RKO (cell line): ENCODE measurements at places on chromosomes 11 and 22.

DNA sequence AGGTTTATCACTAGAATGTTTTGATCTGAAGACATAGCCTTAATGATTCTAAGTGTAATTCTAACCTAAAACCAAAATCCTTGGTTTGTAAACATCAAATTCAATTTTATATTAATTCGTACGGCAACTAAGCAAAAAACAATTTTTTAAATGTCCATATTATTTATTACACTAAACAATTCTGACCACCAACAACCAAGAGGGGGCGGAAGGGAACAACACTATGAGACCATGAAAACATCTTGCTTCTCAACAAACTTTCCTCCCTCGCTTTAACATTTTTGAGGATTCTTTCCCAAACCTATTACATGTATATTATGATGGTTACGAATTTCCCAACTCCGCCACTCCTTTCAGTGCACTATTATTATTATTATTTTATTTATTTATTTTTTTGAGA, 6.5 kb upstream of the UCP2 start:
- no peak for DNase-seq

DNA sequence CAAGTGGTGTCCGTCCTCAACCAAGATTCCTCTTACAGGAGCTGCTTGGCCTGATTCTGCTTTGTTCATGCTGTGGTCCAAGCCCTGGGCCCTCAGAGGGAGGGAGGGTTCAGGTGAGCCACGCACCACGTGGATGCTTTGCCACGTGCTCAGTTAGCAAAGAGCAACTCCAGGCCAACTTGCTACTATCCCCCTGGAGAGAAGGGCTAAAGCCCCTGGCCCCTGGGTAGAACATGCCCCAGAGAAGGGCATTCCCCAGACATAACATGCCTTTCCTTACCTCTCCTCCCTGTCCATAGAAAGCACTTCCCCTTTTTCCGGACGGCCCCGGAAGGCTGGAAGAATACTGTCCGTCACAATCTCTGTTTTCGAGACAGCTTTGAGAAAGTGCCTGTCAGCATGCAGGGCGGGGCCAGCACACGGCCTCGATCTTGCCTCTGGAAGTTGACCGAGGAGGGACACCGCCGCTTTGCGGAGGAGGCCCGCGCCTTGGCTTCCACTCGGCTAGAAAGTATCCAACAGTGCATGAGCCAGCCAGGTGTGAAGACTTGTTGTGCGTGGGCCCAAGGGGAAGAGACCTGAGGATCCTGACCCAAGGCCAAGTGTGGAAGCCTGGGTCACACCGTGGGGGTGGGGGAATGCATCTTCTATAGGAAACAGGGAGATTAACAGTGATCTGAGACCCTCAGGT, 8.8 kb downstream of the FOXR1 start:
- DNase-seq: no peak

DNA sequence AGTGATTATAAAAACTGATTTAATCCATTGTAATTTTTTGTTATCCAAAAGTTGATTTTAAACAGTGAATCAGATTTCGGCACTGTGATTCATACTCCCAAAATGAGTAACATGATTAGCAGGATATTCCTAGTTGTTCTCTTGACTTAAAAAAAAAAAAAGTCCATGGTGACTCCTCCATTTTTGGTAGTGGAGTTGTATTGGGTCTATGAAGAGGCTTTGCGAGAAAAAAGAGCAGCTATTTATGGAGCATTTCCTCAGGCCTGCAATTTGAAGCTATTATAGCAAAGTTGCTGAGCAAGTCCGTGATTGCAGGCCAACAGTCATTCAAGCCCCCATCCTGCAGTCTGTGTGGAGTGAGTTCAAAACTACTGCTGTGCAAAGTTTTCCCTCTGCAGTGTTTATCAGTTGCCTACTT, 28.8 kb downstream of the YAP1 start:
- DNase-seq: peak; percentile 70

DNA sequence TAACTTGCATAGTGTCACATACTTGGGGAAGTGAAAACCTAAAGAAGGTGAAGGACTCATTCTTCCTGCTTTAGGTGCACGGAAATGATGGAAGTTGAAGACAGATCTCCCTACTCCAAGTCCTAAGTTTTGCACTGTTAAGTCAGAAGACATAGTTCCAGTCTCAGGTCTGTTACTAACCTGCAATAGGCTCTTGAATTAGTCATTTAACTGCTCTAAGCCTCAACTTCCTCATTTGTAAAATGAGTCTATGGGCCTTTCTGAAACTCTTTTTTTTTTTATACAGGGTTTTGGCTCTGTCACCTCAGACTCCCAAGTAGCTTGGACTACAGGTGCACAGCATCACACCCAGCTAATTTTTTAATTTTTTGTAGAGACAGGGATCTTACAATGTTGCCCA, 30.8 kb upstream of the POU2AF1 start:
- no peak for DNase-seq

- DNase-seq: peak; percentile 71
Measured at GRCh38 chr11:12377106-12377823, at the start of gene PARVA. TSS of gene PARVA (plus strand) at chr11:12377571. CDS start at chr11:12377648, 77 bp downstream.

GRCh38 chr11:72586321-72587090, 87.7 kb downstream of the PDE2A start:
- DNase-seq: no peak

DNA sequence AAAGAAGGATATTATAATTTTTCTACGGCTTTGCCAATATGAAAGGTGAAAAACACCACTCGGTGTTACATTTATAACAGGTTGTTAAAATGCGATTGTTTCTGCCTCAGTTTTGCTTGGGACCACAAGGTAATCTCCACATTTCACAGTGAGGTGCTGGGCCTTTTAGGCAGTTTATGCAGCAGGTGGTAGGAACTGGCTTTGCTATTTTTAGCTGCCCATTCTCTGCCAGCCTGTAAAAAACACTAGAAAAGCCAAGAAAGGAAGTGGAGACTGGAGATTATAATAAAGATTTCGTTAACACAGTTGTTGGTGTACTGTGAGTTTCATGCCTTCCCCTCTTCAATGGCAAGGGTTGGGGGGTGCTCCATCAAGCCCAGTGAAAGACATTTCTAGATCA, 8.0 kb upstream of the MRPL16 start:
- DNase-seq: no peak

DNA sequence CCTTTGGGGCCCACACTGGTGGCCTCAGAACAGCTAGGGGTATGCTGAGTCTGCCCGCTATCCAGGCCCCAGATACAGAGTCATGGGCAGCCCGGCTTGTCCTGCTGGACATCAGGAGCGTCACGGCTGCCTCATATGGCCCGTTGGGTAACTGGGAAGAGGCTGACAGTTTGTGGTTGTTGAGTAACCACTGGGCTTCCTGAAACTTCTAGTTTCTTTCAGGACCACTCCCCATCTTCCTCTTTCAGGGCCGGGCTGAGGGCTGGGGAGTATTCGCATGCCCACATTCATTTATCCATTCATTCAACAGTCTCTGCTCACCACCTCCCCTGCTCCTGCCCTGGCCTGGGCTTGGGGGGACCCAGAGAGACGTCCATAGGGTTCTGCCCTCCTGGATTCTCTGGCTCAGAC, 13.4 kb upstream of the P2RY2 start:
- DNase-seq: no peak

- DNase-seq: no peak
Measured at GRCh38 chr11:2776351-2777061, 76.7 kb upstream of the KCNQ1OT1 start.

DNA sequence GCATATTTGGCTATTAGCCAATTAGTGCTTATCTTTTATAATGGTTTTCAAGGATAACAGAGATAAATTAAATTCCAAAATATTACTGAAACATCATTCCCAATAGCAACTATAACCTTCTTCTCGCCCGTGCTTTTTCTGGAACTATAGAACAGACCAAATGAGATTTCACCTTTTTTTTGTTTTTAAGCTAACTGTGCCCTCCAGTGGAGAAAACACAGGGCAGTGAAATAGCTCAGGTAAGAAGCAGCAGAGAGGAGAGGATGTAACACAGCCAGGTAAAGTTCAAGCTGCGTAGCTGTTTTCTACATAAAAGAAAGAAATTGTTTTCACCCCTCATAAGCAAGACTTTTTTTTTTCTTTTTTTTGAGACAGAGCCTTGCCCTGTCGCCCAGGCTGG, 28.2 kb downstream of the HSD17B12 start:
- no peak for DNase-seq

- no peak for DNase-seq
Measured at GRCh38 chr11:66277471-66278362, at the start of gene CNIH2. TSS of gene CNIH2 (plus strand) at chr11:66278175. CDS start at chr11:66278457, 282 bp downstream.

GRCh38 chr11:8794126-8794525, 111.5 kb downstream of the RPL27A start:
- DNase-seq: no peak

DNA sequence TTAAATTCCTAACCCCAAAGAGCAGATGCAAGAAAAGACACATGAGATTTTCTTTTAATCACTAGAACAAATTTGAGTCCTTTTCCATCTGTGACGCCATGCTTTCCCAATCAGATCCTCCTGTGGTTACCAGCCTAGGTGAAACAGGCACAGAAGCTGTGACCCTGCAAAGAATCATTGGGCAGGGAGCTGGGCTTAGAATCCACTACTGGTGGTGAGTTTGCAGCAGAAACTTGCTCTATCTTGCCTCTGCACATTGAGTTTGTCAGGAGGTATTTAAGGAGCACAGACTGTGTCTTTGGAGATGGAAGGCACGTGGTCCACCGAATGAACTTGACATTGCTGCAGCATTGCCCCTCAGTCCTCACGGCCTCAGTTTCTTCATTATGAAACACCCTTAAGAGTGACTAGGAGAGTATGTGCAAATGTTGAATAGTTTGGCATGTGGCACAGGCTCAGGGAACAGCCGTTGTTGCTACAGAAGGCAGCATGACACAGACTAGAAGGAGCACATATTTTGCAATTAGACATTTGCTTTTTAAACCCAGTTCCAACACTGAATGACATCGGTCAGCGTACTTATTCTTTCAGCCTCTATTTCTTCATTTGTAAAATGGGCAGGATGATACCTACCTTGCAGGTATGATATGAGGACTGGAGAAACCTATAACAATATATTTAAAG, 127.6 kb downstream of the DBX1 start:
- no peak for DNase-seq

- DNase-seq: no peak
Measured at GRCh38 chr11:115272925-115273324, 231.3 kb downstream of the CADM1 start.

- DNase-seq: no peak
Measured at GRCh38 chr11:134702827-134703226, 290.8 kb upstream of the B3GAT1 start.

DNA sequence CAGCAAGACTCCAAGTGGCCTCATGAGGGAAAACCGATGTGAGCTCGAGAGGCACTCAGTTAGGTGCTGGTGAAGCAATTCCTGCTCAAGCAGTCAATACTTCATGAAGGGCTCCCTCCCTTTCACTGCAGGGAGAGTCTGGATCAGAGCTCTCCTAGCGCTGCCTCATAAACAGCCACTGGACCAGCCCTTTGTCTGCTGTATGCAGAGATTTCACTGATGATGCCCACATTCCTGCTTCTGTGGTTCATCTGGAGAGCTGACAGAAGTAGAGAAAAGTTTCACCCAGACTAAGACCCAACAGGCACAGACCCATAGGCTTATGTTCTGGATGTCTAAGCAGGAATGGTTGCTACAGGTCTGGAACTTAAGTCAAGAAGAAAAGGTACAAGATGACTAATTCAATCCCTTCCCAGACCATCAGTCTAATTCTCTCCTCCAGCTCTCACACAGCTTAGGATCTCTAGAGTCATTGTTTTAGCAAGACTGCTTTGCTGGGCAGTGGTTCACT, 4.0 kb downstream of the UCP2 start:
- DNase-seq: no peak

- DNase-seq: no peak
Measured at GRCh38 chr11:43578346-43579170, 102.0 kb upstream of the HSD17B12 start.

DNA sequence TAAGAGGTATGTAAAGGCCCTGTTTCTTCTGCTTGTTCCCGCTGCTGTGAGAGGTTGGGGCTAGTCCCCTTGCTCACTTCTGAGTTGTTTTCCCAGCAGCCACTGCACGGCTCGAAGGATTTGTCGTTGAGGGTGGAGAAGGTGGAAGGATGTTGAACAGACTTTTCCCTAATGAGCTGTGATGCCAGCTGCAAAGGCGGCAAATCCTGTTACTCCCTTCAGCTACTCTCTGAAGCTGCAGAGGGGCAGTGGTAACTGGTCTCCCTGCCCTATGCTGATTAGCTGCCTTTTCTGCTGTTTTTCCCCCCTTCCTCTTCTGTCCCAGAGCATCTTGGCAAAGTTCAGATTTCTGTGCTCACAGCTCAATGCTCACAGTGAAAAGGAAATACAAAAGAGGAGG, 90.4 kb upstream of the SLC25A18 start:
- no peak for DNase-seq

DNA sequence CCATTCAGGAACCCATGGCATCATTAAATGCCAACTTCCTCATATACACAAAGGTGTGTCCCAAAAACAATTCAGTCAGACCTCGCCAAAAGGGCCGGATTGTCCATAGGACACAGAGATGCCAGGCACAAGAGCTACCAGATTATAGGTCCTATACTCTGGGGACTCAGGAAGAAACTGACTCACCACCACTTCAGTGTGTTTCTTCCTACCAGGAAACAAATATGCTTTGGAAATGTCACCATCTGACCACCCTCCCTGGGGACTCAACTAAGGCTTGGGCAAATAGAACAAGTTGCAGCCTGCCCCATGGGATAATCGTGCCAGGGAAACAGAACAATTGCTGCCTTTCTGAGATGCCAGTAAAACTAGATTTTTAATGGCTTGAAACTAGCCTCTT, 11.7 kb downstream of the POU2AF3 start:
- DNase-seq: no peak

DNA sequence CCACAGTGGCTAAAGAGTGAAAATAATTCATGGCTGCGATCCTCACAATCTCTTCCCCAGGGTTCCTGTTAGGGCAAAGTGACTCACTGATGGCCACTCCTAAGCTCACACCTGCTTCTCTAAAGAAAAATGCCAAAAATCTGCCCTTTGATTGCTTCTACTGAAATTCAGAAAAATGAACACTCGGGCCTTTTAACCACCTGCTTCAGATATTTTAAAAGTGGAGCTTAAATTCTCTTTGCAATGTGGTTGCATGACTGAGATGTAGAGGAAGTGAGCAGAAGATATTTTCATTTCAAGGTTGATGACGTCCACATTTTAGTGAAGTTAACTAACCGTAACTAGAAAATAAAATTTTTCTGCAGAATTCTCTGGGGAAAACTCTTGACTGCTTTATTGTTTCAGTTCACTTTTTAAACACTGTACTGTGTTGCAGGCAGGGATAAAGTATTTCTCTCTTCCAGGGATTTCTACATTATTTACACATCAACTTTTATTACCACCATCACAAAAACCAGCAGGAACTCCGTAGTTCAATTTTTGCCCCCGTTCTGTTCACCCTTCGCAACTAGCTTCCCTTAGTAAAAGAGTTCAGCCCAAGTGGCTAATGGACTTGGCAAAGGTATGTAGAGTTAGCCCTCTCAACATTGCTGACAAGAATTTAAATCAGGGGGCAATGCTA, 8.5 kb downstream of the RAB30 start:
- no peak for DNase-seq

GRCh38 chr11:27020751-27021150, 19.9 kb upstream of the BBOX1 start:
- no peak for DNase-seq

GRCh38 chr11:106482917-106483785, 405.7 kb downstream of the AASDHPPT start:
- DNase-seq: no peak

GRCh38 chr22:34639911-34640310, 426.0 kb upstream of the ISX start:
- DNase-seq: no peak

- no peak for DNase-seq
Measured at GRCh38 chr11:108929241-108929640, 264.4 kb downstream of the DDX10 start.

GRCh38 chr11:60570970-60571369, 55.8 kb downstream of the MS4A13 start:
- no peak for DNase-seq
